ENCODE measurements at places on chromosomes 4 and X.

- DNase-seq = no peak
Measured at GRCh38 chr4:95693594-95693993, 144.8 kb upstream of the UNC5C start.

GRCh38 chrX:110541266-110541665 lies 182.6 kb downstream of the RTL9 start:
- no peak for DNase-seq

GRCh38 chr4:40280586-40280985 lies 54.5 kb upstream of the CHRNA9 start:
- no peak for DNase-seq

GRCh38 chr4:1204286-1204827 lies 32.0 kb upstream of the SPON2 start:
- no peak for DNase-seq

DNA sequence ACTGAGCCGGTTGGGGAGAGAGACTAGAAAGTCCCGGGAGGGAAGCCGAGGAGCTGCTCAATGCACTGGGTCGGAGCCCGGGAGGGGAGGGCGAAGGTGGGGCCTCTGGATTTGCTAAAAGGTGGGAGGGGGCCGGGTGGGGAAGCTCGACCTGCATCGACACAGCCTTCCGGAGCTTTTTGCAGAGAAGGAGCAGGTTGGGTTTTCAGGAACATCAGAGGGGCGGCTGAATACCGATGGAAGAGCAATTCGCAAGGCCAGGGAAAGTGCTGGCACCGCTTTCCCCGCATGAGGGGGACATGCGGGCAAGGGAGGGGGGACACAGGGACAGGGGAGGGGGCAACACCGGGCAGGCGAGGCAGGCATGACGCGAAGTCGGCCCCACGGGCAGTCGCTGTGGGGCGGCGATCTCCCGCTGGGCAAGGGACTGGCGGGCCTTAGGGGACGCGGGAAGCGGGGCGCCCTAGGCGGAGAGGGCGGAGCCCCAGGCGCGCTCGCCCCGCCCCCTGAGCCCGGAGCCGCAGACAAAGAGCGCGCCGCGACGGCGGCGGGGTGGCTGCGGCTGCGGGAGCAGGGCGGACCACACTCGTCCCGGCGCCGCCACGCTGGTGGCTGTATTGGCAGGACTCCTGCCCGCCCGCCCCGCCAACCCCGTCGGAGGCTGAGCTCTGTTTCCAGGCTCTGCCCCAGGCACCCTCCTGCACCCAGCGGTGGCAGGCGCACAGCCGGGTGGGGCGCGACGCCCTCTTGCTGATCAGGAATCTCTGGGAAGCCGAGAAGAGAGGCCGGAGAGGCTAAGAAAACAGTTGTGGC lies 11.6 kb downstream of the PDZD4 start:
- peak; percentile 46 for DNase-seq

- no peak for DNase-seq
Measured at GRCh38 chr4:183171484-183172267, 72.6 kb downstream of the WWC2 start.

Data from NCI-H187 (cell line).